NCI-H774 (cell line): ENCODE measurements at places on chromosomes 3 and 15.

GRCh38 chr3:138390582-138390932 lies 42.2 kb downstream of the MRAS start:
- DNase-seq, result no peak

DNA sequence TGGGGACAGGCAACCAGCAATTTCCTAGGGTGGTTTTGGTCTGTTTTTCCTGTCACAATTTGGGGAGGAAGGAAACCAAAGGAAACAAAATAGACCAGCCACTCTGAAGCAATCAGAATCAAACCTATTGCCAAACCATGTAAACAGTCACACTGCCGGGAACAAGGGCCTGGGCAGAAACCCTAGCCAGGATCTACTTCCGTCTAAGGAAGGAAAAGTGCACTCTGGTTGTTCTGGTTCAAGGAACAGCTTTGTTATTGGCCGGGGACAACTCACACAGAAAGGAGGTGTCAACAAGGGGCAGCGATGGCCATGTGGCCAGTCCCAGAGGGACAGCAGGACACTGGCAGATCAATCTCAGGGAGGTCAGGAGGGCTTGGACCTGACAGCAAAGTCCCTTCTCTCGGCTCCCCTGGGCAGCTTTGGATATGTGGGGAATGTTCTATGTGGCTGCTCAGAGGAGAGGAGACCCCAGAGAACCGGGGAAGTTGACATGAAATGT lies 17.5 kb upstream of the RAD18 start:
- no peak for DNase-seq

GRCh38 chr15:91589360-91589759 lies 264.1 kb upstream of the SLCO3A1 start:
- no peak for DNase-seq

DNA sequence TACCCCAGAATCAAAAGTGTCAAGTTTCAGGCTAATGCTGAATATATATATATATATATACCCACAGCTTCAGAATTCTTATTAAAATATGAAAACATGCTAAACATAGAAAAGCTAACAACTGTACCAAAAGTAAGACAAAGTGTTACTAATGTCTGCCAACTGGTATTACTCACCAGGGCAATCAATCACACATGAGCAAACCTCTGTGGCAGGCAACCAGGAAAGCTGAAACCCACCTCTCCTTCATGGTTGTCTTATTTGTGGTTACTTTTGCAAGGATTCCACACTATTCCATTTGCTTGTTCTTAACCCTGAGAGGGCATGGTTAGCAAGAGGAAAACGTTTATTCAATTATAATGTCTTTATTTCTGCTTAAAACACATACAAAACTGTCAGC lies 512.3 kb upstream of the MDFIC2 start:
- DNase-seq, result no peak

DNA sequence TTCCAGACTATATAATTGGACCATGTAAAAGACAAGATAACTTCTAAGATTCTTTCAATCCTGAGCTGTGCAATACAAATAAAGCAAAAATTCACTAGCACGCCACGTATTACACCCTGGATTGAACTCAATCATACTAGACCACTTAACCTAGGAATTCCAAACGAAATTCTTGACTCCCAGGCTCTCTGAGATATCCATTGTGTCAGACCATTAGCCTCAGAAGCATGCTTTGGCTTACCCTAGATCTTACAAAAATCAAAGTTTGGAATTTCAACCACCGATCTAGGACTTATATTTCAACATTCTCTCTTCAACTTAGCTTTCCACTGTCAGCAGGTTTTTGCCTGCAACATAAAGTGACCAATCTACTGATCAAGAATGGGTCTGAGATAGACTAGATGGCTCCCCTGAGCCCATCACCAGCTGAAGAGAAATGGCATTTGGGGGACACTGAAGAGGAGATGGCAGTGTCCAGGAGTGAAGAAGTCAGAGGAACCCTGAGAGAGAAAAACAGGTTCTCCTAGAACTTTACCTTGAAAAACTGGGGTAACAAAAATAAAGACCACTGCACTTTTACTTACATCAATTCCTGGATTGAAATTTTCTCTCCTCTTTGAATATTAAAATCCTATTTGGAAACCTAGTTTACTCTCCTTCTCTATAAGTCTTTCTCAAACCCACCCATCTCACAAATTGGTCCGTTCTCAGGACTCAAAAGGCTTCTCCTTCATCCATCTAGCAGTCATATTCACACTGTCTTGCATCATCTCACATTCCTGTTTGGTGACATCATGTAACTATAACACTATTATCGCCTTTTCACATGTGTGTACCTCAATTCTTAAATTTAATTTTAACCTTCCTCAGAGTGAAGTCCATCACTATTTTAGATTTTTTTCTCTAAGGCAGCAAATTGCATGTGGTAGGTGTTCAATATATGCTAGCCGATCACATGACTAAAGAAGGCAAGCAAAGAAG lies 18.5 kb downstream of the CPNE4 start:
- no peak for DNase-seq

DNA sequence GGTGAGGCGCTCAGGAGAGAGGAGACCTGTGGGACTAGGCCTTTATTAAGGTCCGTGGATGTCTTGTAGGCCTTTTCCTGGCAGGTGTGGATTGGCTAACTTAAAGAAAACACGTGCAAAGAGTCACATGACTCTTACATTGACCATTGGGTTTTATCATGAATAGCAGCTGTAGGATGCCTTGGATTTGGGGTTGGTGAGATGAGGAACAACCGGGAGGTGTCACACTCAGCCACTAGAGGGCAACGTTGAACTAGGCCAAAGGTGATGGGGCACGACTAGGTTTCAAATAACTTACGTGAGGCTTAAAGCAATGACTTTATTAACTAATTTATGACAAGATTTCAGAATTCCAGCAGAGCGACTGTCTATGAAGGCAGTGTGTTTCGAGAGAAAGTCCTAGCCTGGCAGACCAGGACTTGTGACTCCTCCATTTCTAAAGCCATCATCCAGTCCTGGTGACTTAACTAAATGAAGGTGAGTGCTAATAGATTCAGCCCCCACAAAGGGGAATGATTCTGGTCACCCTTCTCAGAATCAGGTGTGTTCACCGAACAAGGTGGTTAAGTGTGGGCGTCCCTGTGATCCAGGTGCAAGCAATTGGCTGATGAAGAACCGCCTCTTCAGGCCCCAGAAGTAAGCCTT lies 345.6 kb downstream of the MCTP2 start:
- DNase-seq, result no peak

- DNase-seq, result peak; percentile 74
These were observed 72.5 kb downstream of the OPA1 start for GRCh38 chr3:193665370-193665989.

DNA sequence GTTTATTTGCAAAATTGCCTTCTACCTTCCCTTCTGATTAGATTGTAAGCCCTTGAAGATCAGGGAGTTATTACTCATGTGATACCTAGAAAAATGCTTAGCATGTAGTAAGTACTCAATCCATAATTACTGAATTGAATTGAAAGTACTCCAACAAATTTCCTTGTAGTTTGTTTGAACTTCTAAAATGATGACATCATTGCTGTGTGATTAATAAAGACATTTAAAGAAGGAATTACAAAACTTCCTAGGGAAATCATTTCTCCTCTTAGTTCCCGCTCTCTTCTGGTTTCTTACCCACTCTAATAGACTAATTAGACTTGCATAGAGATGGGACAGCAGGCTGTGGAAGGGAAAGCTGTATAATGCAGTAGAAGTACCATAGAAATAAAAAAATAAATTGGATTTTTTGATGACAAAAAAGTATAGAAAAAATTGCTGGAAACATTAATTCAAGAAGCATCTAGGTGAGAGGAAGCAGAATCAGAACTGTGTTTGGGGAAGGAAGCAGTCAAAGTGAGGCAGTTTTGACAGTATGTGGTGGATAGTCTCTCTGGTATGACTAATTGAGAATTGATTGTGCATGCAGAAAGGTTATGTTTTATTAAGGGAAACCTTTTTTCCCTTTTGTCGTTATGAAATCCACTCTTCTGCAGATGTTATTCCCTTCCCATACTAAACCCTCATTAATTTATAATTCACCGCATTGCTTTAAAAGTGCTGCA lies 93.0 kb downstream of the ALCAM start:
- no peak for DNase-seq

GRCh38 chr15:91530956-91531582 lies 322.4 kb upstream of the SLCO3A1 start:
- DNase-seq, result no peak

- no peak for DNase-seq
These were observed 106.5 kb downstream of the P3H2 start for GRCh38 chr3:190013943-190014924.

DNA sequence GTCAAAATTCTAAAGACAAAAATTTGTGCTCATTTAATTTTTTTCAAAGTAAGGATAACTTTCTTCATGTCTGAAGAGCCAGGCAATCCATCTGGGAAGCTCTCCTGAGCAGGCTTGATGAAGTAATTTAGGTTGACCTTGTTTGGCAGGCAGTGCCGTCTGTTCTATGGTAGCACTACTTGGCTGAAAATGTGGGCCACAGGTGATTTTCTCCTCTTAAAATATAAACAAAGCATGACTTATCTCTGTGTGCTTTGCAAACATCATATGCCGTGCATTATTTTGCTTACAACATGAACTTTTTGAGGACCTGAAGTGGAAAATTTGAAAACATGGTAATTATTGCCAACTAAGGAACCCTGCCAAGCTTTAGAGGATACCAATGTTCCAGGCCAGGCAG lies 143.2 kb downstream of the RAP2B start:
- DNase-seq, result peak; percentile 66

DNA sequence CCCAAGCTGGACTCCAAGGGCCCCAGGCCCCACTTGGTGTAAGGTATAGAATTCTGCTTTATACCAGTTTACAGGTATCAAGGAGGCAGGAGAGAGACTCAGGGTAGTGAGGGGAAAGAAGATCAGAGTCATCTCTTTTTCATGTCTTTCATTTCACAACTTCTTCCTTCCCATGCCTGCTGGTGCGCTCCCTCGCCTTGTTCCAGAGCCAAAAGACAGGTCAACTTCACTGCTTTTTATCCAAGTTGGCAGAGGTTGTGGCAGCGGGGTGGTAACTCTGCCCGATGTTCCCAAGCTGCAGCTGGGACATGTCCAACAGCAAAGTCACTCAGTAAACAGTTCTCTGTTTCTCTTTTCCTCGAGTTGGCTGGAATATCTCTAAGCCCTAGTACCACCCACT lies 86.3 kb upstream of the TCF12 start:
- DNase-seq, result no peak

GRCh38 chr3:52044869-52045619 lies 11.3 kb downstream of the DUSP7 start:
- no peak for DNase-seq

GRCh38 chr15:100500226-100500990 lies 28.3 kb downstream of the CERS3 start:
- no peak for DNase-seq

- DNase-seq, result no peak
These were observed 9.1 kb downstream of the EOMES start for GRCh38 chr3:27713078-27713423.

DNA sequence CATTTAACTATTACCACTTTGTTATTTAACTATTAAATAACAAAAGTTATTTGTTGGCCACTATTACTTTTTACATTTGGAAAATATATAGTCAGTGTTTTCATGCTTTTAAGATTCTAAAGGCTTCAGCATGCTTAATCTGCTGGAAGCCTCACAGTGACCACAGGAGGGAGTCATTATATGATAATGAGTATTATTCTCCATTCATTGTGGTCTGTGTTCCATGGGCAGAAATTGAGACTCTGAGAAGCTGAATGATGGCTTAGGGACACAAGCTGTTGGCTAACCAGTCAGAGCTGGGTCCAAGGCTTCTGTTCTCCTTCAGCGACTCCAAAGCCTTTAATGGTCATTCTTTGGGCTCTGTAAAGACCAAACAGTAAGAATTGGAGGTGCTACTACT lies 64.7 kb downstream of the BFSP2 start:
- no peak for DNase-seq

- no peak for DNase-seq
These were observed 40.7 kb downstream of the MYRIP start for GRCh38 chr3:39849992-39850715.

GRCh38 chr3:70729845-70730244 lies 417.4 kb upstream of the MDFIC2 start:
- DNase-seq, result no peak

DNA sequence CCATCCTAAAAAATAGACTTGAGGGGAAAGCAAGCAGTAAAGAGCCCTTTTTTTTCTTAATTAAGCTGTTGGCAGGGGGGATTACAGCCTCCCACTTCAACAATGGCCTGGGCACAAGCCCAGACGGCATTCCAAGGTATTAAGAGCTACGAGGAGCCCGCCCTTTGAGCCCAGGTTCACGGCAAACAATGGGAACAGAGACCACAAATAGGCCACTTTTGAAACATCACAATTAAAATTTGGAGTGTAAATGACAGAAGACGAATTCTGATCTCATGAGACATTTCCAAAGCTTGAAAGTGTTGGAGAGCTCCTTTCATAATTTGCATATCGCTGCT lies 8.9 kb downstream of the CHSY1 start:
- no peak for DNase-seq

DNA sequence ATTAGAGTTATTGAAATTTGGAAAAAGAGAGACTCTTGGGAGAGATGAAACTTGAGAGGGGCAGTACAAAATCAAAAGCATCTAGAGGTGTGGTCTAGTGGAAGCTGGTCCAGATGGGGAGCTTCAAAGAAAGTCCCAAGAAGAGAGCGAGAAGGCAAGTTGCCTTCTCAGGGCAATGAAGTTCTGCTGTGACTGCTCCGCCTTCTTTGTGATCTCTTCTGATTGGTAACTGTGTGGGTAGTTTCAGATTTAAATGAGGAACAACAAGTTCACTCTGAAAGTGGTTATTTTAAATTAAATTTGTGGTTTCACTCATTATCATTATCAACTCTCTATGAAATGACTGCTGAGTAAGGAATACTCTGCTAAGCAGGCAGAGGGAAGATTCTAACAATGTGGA lies 233.3 kb downstream of the NLGN1 start:
- no peak for DNase-seq

DNA sequence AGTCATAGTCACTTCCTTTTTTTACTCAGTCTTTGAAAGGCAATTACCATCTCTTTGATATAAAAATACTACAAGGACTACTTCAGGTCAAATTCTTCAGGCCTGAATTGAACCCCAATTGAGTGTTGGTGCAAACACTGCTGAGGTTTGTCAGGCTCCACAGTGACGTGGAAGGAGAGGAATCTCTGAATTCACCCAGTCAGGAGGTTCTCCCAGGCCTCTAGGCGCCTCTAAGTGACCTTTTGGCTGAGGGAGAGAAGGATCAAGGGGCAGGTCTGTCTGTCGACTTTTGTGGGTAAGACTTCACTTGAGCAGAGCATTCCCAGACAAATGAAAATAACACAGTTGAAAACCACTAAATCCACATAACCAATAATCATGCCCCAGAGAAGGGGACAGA lies 227.6 kb upstream of the CHRNA7 start:
- DNase-seq, result no peak
